ENCODE measurements at places on chromosomes 2 and 18. TPM values are rescaled to one million over a fixed set of nuclear protein-coding genes. Genes with fewer than 3 reads are reported as not detected.
A peak's percentile ranks its signal among the peaks of the same experiment; 100 is the strongest.

SMARCAL1 gene
- 10.8 TPM for total RNA-seq

DNA sequence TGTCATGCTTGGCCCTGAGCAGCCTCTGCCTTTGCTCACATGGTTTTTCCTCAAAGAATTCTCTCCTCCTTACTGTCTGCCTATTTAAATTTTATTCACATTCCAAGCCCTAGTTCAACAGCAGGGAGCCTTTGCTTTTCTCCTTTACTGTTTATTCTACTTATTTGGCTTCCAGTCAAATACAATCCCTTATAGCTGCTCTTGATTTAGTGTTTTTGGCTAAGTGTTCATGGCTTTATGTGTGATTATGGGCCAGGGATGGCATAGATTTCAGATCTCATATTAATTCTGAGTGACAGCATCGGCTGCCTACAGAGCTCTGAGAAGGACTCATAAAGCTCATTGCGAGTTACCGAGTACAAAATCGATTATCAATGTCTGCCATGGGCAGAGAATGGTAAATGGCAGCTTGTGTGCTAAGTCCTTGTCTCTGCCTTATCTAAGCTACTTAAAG, 106.7 kb downstream of the METTL8 start:
- peaks cover 3% of the 10 kb centered on the region for H3K4me1 ChIP-seq
- no peak overlapping the region for H3K4me3 ChIP-seq
- DNase-seq: peak; percentile 38
- H3K27ac ChIP-seq: no peak overlapping the region

NAT8 gene
- total RNA-seq: not detected

DNA sequence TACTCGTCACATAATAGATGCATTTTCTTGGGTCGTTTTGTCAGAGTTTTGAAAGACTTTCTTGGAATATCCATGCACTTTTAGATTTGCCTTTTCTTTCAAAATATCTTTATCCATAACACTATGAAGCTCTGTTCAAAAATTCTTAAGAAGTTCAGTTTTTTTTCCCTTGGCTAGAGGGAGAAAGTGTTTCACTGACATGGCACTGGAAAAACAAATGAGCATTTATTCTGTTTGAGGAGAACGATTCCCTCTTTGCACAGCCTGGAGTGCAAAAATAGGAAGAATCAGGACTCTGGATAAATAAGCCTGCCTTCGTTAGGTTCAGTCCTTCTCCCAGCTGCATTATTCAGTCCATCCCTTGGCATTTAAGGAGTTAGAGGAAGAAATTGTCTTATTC, 91.0 kb upstream of the RPE start:
- no peaks in the 10 kb centered on the region for H3K36me3 ChIP-seq
- no peaks in the 10 kb centered on the region for H3K4me1 ChIP-seq
- H3K27me3 ChIP-seq: no peaks in the 10 kb centered on the region
- DNase-seq: no peak
- no peak overlapping the region for H3K4me3 ChIP-seq

DNA sequence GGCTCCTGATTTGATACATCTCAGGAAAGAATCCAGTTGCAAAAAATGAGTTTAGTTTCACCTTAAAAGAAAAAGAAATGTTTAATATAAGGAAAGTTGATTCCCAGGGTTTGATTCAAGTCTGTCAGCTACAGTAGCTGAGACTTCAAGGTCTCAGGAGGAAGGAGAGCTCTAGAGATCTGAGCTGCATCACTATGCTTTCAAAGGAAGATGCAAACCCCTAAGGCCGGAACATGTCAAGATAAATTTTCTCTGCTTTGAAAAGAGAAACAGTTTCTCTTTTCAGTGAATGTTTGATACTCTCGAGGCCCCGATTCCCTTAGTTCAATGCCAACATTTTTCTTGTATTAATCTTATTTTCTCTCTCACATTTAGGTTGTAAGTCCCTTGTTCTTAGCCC, 128.6 kb downstream of the RGPD3 start:
- no peaks in the 10 kb centered on the region for H3K4me1 ChIP-seq
- H3K4me3 ChIP-seq: no peak overlapping the region
- no peak for DNase-seq

- peak; percentile 99 for DNase-seq
- H3K27me3 ChIP-seq: no peaks in the 10 kb centered on the region
- peak overlapping the region; percentile 46 for H3K27ac ChIP-seq
- H3K4me1 ChIP-seq: peaks cover 13% of the 10 kb centered on the region
- H3K36me3 ChIP-seq: no peaks in the 10 kb centered on the region
These were observed 2.2 kb downstream of the ST3GAL5 start for GRCh38 chr2:85886590-85886989.

CCDC121 gene
- total RNA-seq: 2.2 TPM

DGUOK gene
- total RNA-seq: 66.3 TPM

UGT1A3 gene
- total RNA-seq: not detected

DNA sequence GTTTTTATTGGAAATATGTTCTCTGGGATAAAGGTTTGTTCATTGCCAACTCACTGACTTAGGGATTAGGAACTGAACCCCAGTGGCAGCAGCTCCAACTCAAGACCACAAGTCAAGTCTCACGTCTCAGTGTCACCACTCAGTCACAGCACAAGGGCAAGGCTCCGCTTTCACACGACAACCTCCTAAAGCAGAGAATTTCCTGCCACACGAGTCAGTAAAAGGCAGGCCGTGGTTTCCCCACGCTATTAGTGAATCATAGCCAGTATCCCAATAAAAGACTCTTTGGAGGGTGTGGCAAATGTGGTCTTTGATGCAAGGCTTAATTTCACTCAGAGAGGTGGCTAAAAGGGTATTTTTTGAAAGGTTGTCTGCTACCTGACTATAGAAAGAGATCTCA, 57.6 kb downstream of the PIEZO2 start:
- no peaks in the 10 kb centered on the region for H3K27me3 ChIP-seq
- DNase-seq: no peak
- H3K27ac ChIP-seq: no peak overlapping the region

GATA6 gene
- 2.5 TPM for total RNA-seq

GRCh38 chr18:70046207-70046606, 98.5 kb upstream of the CD226 start:
- H3K27me3 ChIP-seq: no peaks in the 10 kb centered on the region
- H3K27ac ChIP-seq: peak overlapping the region; percentile 30
- peaks cover 9% of the 10 kb centered on the region for H3K4me1 ChIP-seq

TSPYL6 gene
- total RNA-seq: not detected

PRKAG3 gene
- total RNA-seq: not detected

- no peak overlapping the region for H3K4me3 ChIP-seq
- H3K4me1 ChIP-seq: no peaks in the 10 kb centered on the region
- H3K27ac ChIP-seq: no peak overlapping the region
- no peaks in the 10 kb centered on the region for H3K36me3 ChIP-seq
- DNase-seq: peak; percentile 63
These were observed 216.8 kb downstream of the EIPR1 start for GRCh38 chr2:3160751-3161330.

GRCh38 chr2:112625474-112626114, 20.1 kb upstream of the SLC20A1 start:
- H3K27ac ChIP-seq: peak overlapping the region; percentile 22
- H3K36me3 ChIP-seq: no peaks in the 10 kb centered on the region
- H3K27me3 ChIP-seq: no peaks in the 10 kb centered on the region

CD207 gene
- total RNA-seq: not detected

SLC4A3 gene
- 1.1 TPM for total RNA-seq

DNA sequence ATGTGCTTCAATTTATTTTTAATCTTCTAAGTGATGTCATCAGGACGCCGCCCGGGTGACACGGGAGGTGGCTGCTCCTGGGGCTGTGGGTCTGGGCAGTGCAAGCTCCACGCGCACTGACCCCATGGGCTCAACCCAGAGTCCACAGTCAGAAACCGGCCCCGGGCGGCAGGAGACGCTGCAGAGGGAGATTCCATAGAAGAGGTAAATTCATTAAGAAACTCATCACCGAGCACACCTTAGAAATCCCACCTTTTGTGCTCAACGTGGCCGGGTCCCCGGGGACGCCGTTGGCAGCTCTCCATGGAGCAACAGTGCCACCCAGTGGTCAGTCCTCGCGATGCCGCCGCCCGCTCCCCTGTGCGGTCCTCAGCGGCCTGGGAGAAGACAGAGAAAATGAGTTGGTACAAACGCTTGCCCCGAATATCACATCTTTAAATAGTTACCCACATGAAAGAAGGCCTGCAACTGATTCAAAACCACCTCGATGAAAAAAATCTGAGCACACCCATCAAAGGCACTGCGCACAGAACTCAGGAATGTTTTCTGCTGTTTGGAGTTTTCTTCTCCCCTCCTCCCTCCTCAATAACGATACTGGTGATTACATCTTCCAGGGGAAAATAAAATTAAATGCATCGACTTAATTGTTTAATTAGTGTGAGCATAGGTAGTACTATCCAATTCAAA, 92.6 kb downstream of the CMPK2 start:
- no peak overlapping the region for H3K27ac ChIP-seq
- H3K4me1 ChIP-seq: no peaks in the 10 kb centered on the region
- H3K36me3 ChIP-seq: no peaks in the 10 kb centered on the region
- H3K27me3 ChIP-seq: no peaks in the 10 kb centered on the region
- DNase-seq: peak; percentile 11

- peaks cover 24% of the 10 kb centered on the region for H3K27me3 ChIP-seq
- no peaks in the 10 kb centered on the region for H3K36me3 ChIP-seq
- H3K4me1 ChIP-seq: peaks cover 2% of the 10 kb centered on the region
These were observed 128.7 kb upstream of the GLI2 start for GRCh38 chr2:120606931-120607330.

DNA sequence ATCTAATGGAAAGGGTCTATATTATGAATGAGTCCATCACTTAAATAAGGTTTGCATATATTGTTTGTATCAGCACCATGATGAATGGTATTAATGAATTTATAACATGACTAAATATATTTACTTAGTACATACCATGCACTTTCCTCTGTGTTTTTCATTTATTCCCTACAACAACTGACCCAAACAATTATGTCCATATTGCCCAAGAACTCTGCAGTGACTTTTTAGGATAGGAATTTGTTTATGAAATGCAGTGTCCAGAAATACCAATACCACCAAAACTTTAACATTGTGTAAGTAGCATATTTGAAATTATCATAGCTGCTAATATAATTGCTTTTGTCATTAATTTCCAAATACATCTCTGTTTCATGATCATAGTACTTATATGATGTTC, 119.7 kb downstream of the WDR7 start:
- H3K4me3 ChIP-seq: no peak overlapping the region
- no peaks in the 10 kb centered on the region for H3K27me3 ChIP-seq
- H3K27ac ChIP-seq: no peak overlapping the region
- no peaks in the 10 kb centered on the region for H3K36me3 ChIP-seq
- H3K4me1 ChIP-seq: peaks cover 2% of the 10 kb centered on the region

Data from IMR-90 (cell line).